ENCODE measurements at places on chromosomes 7 and 10. TPM values are rescaled to one million over a fixed set of nuclear protein-coding genes. Genes with fewer than 3 reads are reported as not detected.

- no peak for DNase-seq
Measured at GRCh38 chr10:1559761-1560160, 177.6 kb downstream of the ADARB2 start.

The TFR2 gene
- 2.7 TPM for polyA plus RNA-seq

DNA sequence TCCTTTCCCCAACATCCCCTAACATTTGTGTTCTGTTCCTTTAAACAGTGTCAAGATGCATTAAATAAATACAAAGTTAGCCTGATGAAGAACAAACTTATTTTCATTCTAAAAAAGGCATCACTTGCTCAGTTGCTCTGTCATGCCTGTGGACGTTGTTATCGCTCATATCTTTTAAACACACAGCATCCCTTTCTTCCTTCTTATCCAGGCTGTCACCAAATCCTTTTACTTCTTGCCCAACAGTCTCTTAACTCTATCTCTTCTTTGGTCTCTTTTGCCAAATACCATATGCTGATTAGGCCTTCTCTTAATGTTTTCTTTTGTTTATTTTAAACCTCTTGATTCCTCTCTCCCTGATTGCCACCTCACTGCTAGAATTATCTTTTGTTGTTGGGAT lies 43.9 kb downstream of the DKK1 start:
- no peak for DNase-seq

The NKX6-2 gene
- 1.7 TPM for polyA plus RNA-seq

GRCh38 chr10:71968553-71969474 lies 4.6 kb downstream of the CHST3 start:
- no peak for DNase-seq

DNA sequence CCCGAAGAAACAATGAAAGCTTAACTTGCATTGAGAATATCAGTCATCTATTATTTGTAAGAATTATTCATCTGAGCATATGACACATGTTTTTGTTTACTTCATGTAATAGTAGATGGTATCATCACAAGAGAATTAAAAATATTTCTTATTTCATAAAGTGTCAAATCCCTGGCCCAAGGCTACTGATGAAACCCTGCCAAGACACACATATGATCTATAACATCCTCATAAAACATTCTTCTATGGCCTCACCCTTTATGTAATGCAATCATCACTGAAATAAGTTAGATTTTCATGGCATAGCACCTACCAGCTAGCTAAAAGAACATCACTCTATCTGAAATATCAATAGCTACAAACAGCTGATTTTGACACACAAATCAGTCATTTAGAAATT lies 385.6 kb upstream of the PHF14 start:
- DNase-seq: no peak

DNA sequence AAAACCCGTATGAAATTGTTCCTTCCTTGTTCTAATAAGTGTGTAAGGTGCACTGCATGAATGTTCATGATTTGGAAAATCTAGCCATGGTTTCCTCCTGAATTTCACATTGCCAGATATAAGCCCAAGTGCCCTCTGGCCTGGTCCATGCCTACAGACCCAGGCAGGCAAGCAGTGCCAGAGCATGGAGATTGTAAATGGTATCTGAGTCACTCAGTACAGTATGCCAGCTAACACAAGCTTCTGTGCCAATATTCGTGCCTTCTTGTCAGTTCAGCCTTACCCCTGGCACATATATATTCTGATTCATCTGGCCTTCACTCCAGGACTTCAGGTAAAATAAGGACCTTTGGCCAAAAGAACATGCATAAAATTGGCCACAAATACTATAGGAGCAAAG lies 38.4 kb upstream of the PDE1C start:
- no peak for DNase-seq

DNA sequence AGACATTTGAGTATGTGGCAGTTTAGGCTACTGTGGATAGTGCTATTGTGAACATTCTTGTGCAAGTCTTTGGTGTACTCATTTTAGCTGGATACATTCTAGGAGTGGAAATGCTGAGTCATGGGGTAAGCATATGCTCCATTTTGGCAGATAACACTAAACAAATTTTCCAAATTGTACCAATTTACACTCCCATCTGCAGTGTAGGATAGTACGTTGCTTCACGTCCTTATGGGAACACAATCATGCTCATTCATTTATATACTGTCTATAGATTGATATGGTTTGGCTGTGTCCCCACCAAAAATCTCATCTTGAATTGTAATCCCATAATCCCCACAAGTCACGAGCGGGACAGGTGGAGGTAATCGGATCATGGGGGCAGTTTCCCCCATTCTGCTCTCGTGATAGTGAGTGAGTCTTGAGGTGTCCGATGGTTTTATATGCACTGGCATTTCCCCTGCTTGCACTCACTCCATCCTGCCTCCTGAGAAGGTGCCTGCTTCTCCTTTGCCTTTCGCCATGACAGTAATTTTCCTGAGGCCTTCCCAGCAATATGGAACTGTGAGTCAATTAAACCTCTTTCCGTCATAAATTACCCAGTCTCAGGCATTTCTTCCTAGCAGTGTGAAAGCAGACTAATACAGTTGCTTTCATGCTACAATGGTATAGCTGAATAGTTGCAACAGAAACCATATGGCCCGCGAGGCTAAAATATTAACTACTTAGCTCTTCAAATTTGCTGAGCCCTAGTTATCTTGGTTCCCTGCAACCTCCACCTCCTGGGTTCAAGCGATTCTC lies 25.6 kb downstream of the RNF216 start:
- DNase-seq: no peak

DNA sequence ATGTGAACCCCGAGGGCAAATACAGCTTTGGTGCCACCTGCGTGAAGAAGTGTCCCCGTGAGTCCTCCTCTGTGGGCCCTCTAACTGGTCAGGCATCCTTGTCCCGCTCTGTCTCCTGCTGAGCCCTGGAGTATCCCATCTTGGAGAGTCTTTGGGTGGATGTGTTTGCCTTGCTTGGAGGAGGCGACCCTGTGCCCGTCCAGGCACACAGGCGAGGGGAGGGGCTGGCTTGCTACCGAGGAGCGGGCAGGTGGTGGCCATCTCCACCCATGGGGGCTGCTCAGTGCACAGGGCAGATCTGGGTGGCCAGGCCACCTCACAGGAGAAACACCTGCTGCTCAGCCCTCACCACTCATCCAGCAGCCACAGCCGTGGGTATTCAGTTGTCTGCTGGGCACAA lies 135.3 kb downstream of the EGFR start:
- no peak for DNase-seq

DNA sequence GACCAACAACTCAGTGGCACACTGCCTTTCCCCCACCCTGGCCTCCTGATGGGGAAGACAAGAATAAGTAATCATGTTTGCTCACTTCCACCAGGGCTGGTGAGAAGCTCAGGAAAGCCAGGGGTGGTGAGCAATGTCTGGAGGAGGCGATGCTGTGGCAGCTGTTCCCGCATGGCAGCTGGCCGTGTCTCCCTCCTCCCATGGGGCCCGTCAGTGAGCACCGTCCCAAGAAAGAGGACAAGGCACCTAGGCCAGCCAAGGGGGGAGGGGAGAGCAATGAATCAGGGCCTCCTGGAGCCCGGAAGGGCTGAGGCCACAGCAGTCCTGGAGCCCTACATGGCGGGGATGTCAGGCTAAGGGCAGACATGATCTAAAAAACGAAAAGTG lies 69.2 kb upstream of the INSIG1 start:
- no peak for DNase-seq

- DNase-seq: no peak
Measured at GRCh38 chr10:67487906-67488619, 207.9 kb downstream of the CTNNA3 start.

GRCh38 chr7:151759591-151760042 lies 117.3 kb downstream of the PRKAG2 start:
- peak; percentile 55 for DNase-seq

The CCDC172 gene
- polyA plus RNA-seq: not detected

DNA sequence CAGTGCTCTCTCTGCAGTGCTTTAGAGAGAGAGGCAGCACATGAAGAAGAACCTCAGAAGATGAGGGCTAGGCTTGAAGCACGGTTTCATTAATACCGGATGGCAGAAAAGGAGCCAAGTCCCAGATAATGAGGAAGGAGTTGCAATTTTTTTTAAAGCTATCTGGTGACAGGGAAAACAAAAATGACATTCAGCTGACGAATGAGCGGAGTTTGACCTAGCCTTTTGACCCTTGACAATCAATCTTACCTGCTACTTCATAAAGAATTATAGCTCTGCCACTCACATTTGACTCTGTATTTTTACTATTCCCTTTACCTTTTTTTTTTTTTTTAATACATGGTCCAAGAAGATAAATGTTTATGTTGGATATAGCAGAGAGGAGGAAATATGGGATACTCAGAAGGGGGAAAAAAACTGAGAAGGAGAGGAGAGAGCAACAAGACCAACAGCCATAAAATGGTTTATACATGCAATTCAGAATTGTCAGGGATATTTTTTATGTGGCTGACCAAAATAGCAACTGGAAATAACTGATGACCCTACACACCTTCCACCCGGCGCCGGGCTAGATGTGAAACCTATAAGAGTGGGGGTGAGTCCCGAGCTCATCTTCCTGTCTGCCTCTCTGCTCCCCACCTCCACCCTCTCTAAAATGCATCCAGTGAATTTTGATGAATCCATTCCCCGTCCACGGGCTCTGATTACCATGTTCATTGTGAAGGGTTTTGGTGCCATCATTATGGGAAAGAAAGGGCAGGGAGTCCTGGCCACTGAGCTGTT lies 274.4 kb upstream of the YAE1 start:
- peak; percentile 84 for DNase-seq

The THNSL1 gene
- 7.8 TPM for polyA plus RNA-seq

The OR2A42 gene
- 0.34 TPM for polyA plus RNA-seq

DNA sequence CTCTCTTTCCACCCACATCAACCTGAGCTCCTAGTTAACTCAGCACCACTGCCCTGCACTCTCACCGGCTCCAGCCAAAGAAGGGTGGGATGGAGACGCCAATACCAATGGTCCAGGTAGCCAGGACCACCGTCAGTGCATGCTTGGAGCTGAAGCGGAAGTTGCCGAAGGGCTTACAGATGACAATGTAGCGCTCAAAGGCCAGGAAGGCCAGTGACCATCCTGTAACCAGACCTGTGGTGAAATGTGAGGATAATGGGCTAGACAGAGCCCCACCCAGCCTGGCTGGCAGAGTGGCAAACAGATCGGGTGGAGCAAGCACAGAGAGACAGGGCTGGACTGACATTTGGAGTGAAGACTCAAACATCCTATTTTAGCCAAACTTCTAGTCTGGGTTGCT lies 673 bp downstream of the OPN1SW start:
- DNase-seq: no peak

Measured in large intestine (tissue), 12 donors.